ENCODE measurements at places on chromosomes 6 and 20. TPM values are rescaled to one million over a fixed set of nuclear protein-coding genes. Genes with fewer than 3 reads are reported as not detected.
A peak's percentile ranks its signal among the peaks of the same experiment; 100 is the strongest.

Gene SLPI
- total RNA-seq, result 248 TPM

Gene VPS16
- total RNA-seq, result 25.3 TPM

DNA sequence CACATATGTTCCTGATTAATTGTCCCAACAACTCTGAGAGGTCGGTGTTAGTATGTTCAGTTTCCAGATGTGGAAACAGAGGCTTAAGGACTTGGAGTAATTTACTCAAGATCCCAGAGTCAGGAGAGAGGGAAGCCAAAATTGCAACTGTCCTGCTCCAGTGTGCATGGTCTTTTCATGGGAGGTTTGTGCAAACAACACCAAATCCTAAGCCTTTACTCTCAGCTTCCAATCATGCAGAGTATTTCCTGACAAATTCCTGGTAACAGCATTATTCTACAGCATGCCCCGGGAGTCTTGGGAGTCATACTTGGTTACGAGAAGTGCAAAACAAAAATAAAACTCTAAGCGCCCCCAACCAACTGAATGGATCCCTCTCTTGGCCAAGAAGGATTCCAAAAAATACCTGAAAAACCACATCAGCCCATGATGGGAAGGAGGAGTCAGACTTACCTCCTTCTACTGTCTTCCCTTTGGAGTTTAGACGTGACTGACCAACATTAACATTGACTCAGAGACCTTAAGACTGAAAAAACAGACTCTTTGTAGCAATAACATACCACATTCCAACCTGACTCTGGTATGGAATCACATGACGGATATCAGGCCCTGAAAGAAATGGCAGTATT, 30.8 kb upstream of the PPP1R3G start:
- H3K4me1 ChIP-seq, result no peaks in the 10 kb centered on the region
- DNase-seq, result no peak
- no peaks in the 10 kb centered on the region for H3K36me3 ChIP-seq
- H3K27me3 ChIP-seq, result no peaks in the 10 kb centered on the region
- H3K4me3 ChIP-seq, result no peak overlapping the region

DNA sequence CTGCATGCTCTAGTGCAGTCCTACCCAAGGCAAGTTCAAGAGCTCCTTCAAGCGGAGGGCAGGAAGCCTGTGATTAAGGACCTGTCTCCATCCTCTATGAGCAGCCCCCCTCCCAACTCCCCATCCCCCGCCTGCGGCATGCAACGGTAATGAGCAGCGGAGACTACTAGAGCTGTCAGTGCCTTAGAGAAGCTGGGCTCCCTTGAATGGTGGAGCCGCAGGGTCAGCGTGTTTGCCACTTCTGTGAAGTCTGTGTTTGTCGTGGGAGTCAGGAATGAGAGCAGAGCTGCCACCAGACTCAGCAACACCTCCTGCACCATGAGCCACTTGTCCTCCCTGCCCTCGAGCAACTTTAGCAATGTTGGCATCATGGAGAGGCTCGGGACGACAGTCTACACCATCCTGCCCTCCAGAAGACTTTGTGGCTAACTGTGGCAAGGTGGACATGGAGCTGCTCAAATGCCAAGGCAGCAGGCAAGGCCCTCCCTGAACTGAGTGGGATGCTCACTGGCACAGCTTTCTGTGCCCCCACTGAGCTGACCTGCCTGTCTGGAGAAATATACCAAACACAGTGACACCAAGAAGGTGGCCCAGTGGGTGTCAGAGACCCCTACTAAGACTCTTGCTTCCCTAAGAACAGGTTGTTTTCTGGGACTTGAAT, 23.8 kb upstream of the SYNDIG1 start:
- H3K36me3 ChIP-seq, result no peaks in the 10 kb centered on the region
- H3K27ac ChIP-seq, result no peak overlapping the region

DNA sequence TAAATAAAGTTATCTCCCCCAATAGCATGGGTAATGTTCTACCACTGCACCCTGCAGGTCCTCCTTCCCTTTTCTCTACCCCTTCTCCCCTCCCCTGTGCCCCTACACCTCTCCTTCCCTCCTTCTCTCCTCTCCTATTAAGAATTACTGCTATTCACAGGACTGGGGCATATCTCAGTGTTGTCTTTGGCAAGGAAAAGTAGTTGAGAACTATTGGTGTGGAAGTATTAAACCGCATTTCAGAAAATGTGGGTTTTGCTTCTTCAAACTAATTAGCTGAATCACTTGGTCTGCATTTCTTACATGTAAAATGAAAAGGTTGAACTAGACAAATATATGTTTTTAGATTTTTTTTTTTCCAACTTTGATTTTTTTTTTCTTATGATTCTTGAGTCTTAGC, 296.3 kb downstream of the CDKAL1 start:
- H3K27me3 ChIP-seq, result no peaks in the 10 kb centered on the region
- H3K27ac ChIP-seq, result no peak overlapping the region
- no peak for DNase-seq
- no peaks in the 10 kb centered on the region for H3K4me1 ChIP-seq
- no peak overlapping the region for H3K4me3 ChIP-seq
- no peaks in the 10 kb centered on the region for H3K36me3 ChIP-seq

GRCh38 chr6:130303431-130303830, 62.4 kb upstream of the TMEM200A start:
- no peak for DNase-seq
- no peak overlapping the region for H3K4me3 ChIP-seq
- no peaks in the 10 kb centered on the region for H3K4me1 ChIP-seq
- no peak overlapping the region for H3K27ac ChIP-seq
- H3K27me3 ChIP-seq, result no peaks in the 10 kb centered on the region

GRCh38 chr6:31209137-31209536, 38.7 kb upstream of the POU5F1 start:
- DNase-seq, result no peak
- no peaks in the 10 kb centered on the region for H3K36me3 ChIP-seq
- peak overlapping the region; percentile 26 for H3K27ac ChIP-seq
- peaks cover 9% of the 10 kb centered on the region for H3K4me1 ChIP-seq

DNA sequence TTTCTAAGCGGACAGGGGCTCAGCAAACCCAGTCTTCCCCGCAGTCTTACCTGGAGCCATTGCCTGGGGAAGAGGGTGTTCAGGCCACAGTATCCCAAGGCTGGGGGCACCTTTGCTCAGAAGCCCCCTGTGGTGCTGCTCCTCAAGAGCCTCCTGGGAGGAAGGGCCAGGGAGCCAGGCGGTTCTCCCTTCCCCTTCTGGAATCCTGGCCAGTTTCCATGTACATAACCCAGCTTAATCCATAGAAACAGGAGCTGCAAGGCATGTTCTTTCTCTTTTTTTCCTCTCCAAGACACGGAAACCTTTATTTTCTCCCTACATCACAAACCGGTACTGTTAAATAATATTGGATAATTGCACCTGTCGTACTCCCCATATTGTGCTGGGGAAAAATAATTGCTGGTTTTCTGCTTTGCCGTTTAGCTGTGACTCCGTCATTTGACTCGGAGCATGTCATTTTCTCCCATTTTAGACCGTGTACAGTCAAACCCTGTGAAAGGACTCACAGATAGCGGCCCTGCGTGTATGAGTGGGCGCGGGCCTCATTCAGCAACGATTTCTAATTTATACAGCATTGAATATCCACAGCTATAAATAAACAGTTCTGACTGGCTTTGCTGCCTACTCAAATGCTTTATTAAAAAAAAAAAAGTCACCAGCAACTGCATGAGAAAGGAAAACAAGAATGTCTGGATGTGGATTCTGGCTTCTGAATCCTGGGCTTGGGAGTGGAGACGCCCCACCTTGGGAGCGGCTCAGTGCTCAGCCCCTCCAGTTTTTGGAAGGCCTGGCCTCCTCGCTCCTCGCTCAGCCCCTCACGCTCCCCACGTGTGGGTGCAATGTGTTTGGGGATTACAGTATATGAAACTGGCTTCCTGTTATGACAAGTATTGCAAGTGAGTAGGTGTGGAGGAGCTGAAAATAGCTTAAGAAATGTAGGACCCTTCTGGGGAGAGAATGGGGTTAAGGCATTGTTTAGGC, 67.3 kb downstream of the ADTRP start:
- no peak for DNase-seq
- H3K27ac ChIP-seq, result no peak overlapping the region
- H3K27me3 ChIP-seq, result no peaks in the 10 kb centered on the region
- H3K4me1 ChIP-seq, result no peaks in the 10 kb centered on the region
- H3K36me3 ChIP-seq, result no peaks in the 10 kb centered on the region

- no peak overlapping the region for H3K4me3 ChIP-seq
- DNase-seq, result no peak
- no peak overlapping the region for H3K27ac ChIP-seq
- H3K36me3 ChIP-seq, result no peaks in the 10 kb centered on the region
- no peaks in the 10 kb centered on the region for H3K27me3 ChIP-seq
- H3K4me1 ChIP-seq, result no peaks in the 10 kb centered on the region
Observed at GRCh38 chr6:47574789-47575188, 97.2 kb downstream of the CD2AP start.

All from breast epithelium (tissue), 4 donors.